ENCODE measurements at places on chromosomes 7 and 10.

DNA sequence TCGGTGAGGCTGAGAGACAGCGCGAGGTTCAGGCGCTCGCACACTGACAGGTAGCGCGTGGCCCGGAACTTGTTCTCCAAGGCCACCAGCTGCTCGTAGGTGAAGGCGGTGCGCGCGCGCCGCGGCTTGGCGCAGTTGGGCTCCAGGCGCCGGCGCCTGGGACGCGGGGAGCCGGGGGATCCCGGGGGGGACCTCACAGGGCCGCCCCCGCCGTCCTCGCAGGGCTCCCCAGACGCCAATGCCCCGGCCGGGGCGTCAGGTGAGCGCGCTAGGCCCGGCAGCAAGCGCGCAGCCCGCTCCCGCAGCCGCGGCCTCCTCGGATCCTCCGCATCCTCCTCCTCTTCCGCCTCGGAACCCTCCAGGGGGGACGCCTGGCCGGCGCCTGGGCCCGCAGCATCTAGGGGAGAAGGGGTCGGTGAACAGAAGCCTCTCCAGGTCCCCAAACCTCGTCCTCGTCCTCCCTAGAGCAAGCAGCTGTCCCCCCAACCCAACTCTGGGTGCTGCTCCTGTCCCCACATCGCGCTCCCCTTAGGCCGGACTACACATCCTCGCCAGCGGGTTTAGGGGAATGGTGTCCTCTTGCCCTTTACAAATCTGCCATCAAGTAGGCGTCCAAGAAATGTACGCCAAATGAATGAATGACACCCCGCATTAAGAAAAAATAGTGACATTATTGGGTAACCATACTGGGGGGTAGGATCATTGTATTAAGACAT lies 1.9 kb downstream of the NKX1-2 start:
- DNase-seq, result no peak

GRCh38 chr7:32163141-32163806 lies 93.1 kb upstream of the PDE1C start:
- DNase-seq, result no peak

DNA sequence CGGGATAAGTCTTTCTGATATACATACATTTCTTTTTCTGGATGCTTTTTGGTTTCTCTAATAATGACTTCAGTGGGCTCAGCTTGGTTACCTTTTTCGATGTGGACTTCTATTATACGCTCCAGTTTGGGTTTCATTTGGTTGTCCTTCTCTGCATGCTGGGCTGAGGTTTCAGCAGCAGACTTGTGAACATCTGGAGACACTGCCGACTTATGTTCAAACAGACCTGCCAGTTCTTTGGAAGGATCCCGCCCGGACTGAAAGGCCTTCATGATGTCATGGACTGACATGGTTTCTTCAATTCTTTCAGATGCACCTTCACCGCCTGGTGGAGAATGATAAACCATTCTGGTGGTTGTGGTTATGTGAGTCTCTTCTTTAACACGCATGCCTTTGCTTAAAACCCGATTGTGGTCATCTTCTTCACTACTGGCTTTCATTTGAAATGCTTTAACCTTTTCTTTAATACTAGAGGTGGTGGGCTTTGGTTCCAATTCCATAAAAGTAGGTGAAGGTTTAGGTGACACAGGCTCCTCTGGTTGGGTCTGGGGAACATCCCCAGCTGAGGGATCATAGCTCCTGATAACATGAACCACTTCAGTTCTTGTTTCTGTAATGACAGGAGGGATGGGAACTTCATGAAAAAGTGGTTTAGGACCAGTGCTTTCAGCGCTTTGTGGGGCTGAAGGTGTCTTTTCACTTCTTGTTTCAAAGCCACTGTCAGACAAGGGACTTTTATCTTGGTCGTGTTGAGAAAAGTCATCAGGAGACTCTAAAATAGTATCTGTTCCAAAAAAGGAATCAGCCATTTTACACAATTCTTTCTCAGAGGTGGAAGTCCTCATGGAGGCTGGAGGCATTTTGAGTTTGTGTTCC lies 167.7 kb upstream of the CCDC6 start:
- no peak for DNase-seq

DNA sequence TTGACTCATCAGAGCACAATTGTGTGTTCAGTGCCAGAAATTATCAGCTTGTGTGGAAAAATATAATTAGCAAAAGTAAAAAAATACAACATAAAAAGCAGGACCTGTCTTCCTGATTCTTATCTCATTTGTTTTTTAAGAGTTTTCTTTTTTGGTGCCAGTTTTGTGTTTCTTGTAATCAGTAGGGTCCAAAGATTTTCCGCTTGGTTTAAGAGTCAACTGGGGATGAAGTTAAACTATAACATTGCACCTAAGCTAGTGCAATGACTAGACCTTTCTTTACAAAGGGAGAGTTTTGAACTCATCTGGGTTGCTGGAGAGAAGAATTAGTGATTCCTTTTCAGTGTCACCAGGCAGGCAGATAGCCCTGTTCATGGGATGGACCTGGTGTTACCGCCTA lies 113.4 kb downstream of the PLPP4 start:
- no peak for DNase-seq

GRCh38 chr7:3301449-3301731 lies 338 bp downstream of the SDK1 start:
- no peak for DNase-seq

GRCh38 chr7:84207025-84207424 lies 12.4 kb upstream of the SEMA3A start:
- DNase-seq, result no peak

DNA sequence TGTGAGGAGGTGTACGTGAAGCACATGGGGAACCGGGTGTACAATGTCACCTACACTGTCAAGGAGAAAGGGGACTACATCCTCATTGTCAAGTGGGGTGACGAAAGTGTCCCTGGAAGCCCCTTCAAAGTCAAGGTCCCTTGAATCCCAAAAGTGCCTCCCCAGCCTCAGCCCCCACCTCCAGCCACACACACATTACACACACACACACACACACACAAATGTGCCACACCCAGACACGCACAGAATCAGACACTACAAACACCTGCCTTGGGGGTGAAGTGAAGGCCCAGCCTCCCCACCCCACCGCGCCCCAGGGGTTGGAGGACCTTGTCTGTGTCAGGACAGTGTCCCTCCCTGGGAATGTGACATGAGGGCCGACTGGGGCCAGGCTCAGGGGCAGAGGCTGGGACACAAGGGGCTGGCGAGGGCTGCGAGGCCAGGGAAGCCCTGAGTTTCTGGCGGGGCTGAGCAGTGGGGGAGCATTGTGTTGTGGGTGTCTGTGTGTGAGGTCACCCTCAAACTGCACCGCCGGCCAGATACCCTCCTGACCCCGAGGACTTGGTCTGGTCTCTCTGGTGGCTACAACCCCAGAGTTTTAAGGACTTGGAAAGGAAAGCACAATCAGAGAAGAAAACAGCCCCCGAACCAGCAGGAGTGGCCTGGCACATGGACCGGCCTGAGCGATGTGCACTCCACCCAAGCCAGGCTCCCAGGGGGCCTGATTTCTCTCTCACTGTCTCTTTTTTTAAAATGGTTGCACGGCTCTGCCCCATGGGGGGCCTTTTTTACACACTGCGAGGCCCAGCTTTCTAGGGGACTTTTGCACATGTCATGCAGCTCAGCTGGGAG lies 4.0 kb upstream of the ATP6V1F start:
- no peak for DNase-seq

DNA sequence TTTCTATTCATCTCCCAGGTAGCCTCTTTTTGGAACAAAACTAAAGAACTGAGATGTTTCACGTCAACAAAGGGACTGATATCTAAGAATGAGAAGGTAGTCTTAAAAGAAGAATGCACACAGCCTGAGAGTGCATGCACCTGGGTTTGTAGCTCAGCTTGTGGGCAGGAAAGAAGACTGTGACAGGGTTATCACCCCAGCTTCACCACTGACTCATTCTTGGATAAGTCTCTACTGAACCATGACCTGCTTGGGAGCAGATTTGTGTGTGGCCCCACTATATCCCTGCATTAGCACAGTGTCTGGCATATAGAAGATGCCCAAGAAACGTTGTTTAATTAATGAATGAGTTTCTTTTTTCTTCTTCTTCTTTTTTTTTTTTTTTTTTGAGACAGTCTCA lies 187.5 kb downstream of the GPAM start:
- DNase-seq, result no peak

DNA sequence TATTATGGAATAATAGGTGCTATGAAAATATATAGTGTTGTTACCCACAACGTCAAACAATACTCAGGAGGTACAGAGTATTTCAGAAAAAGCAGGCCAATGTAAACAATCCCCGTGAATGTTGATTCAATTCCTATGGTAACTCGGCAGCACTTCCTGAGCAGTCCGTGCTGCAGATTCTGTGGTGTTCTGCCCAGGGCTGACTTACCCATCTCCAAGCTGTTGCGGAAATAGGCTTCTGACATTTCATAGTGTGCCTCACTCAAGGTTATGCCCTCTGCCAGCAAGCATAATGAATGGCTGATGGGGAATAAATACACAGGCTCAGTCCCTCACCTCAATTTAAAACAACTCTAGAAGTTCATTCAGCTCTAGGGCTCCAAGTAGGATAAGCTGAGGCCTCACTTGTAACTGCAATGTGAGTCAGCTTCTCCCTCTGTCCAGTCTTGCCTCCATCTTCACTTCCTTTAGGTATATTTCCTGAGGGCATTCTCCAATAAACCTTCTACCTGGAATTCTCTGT lies 177.6 kb downstream of the GNAI1 start:
- DNase-seq, result no peak

- no peak for DNase-seq
Observed at GRCh38 chr10:91636892-91637291, 4.0 kb upstream of the PPP1R3C start.

- no peak for DNase-seq
Observed at GRCh38 chr10:122835908-122836307, 9.7 kb downstream of the CUZD1 start.

DNA sequence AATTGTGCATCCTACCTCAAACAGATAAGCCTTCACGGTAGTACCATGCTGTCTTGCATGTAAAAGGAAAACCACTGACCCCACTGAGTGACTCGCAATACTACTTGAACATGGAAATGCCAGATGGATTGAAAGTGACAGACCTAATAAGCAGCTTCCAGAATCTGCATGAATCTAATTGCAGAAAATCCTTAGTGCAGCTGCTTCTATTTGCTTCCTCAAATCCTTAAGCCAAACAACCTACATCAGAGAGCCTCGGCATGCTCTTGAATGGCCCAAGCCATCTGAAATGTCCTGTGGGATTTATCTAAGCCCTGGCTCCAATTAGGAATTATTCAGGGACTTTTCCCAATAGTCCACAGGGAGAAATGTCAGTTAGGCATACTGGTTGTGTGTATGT lies 509.5 kb upstream of the CELF2 start:
- no peak for DNase-seq

DNA sequence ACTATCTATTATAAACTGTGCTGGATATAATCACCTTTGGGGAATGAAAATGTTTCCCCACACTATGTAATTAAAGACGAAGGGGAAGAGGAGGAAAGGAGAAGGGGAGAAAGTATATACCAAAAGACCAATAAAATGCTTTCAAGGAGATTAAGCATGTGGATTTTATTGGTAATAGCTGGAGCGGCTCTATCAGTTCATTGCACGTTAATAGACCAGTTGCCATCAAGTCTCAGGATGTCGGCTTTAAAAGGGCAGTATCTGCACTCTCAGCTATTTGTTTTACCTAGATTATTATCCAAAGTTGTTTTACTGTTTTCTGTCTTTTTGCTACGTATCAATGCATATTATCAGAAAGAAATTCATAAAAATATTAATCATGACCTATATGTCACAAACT lies 9.0 kb downstream of the ETV1 start:
- DNase-seq, result no peak

DNA sequence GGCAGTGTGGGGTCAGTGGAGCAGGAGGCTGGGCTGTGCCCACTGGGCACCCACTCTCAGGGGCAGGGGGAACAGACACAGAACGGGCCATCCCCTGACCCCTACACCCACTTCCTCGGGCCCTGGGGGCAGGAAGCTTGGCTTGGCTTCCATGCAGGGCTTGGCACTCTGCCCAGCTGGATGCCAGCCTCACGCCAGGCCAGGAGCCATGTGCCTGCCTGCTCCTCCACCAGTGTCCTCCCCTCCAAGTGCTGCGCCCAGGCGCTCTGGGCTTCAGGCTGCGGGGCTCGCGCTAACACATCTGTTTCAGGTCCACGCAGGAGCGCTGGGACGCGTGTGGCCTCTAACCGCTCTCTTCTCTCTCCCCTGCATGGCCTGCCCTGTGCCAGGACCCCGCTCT lies 12.7 kb downstream of the LDB3 start:
- DNase-seq, result no peak

DNA sequence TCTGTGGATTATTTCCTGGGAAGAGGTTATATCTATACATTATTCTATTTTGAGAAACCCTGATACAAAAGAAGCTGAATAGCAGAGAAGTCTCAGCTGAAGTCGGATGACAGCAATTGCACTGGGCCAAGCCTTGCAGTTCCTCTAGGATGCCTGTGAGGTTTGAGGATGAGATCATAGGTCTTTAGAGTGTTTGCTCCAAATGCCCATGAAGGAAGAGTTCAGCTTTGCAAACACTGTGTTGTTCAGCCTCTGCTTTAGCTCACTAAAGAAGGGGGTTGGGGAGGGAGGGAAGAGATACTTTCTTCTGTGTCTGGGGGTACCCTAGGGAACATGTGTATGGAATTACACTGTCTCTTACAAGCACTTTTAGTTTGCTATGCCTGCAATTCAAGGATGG lies 282.5 kb upstream of the NRP1 start:
- no peak for DNase-seq

GRCh38 chr10:88086187-88086960 lies 222.9 kb downstream of the PTEN start:
- DNase-seq, result no peak

DNA sequence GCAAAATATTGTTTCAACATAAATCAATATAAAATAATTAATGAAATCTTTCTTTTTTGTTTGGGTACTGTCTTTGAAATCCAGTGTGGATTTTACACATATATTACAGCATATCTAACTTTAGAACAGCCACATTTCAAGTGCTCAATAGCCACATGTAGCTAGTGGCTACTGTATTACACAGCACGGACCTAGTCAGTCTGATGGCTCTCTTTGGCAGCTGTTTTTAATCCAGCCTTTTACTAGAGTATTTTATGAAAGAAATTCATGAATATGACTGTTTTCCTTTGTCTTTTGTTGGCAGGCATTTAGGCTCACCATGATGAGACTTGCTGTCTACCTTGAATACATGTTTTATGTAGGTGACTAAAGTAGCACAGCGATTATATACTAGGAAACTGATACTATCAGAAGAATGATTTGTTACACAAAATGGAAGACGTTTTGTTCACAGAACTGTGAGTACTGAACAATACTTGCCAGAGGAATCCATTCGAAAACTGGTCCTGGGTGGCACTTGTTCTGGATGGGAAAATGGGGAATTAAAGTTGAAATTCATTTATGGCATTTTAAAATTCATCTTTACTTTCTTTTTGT lies 386.7 kb downstream of the PHTF2 start:
- no peak for DNase-seq

- DNase-seq, result no peak
Observed at GRCh38 chr7:129676017-129676897, 64.7 kb downstream of the NRF1 start.
